ENCODE measurements at places on chromosomes 11 and 22.

GRCh38 chr11:111331711-111332479 lies 33.5 kb downstream of the POU2AF3 start:
- no peak for DNase-seq

DNA sequence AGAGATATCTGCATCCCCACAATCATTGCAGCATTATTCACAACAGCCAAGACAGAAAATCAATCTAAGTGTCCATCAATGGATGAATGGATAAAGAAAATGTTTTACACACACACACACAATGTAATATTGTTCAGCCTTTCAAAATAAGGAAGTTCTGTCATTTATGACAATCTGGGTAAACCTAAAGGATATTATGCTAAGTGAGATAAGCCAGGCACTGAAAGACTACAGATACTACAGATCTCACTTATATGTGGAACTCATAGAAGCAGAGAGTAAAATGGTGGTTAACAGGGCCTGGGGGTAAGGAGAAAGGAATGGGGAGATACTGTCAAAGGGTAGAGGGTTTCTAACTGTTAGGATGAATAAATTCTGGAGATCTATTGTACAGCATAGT lies 36.0 kb upstream of the EED start:
- no peak for DNase-seq

GRCh38 chr11:86171627-86172026 lies 72.9 kb upstream of the EED start:
- no peak for DNase-seq

DNA sequence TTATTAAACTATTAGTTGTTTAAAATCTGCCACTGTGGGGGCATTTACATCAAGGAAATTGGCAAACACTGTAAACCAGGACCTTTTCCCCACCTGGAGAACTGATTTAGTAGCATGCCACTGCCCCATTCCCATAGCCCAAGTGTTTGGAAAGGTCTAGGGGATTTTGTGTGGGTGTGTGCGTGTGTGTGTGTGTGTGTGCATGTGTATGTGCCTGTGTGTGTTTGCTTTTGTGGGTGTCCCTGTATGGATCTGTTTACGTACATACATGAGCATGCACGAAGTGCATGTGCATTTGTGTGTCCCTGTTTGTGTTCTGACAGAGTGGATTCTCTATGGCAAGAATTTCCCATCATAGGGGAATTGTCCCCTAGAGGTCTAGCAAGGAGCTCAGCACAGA lies 62.7 kb upstream of the LMO1 start:
- DNase-seq: no peak

GRCh38 chr11:77548552-77549445 lies 41.0 kb upstream of the AQP11 start:
- no peak for DNase-seq

- no peak for DNase-seq
Observed at GRCh38 chr11:10857459-10857708, 469 bp downstream of the ZBED5 start.

DNA sequence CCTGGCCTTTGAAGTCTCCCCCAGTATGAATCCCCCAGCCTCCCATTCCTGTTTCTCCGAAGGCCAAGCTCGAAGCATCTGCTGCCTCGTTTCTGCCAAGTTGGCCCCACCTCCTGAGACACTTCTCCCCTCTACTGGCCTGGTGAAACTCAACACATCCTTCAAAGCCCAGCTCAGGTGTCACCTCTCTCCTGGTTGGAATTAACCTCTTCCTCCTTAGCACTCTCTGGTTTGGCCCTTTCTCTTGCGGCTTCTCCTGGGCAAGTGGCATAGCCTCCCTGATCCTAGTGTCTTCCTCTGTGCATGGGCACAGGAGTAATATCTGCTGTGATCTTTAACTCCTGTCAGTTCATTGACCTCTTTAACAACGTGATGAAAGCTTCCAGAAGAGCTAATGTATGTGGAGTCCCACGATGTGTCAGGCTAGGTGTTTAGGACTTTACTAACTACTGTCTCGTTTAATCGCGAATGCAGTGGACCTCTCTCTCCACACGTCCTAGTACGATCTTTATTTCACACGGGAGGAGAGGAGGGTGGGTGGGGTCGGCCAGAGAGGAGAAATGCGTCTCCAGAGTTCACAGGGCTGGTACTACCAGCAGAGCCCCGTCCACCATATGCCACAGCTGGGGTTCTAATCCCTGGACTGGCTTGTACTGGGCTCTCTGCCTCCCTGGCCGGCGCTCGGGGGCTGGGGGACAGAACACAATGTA lies 826 bp upstream of the PTPRJ start:
- no peak for DNase-seq
